Mucosa of gallbladder (tissue), 1 donor: ENCODE measurements at places on chromosomes 12 and 14. TPM values are rescaled to one million over a fixed set of nuclear protein-coding genes. Genes with fewer than 3 reads are reported as not detected.

KCNJ8 gene
- total RNA-seq, result 15.0 TPM

LMNTD1 gene
- total RNA-seq, result not detected

RHEBL1 gene
- total RNA-seq, result 0.29 TPM

CSRP2 gene
- 53.7 TPM for total RNA-seq

BHLHE41 gene
- 99.6 TPM for total RNA-seq

GLIPR1L1 gene
- not detected for total RNA-seq

EID3 gene
- 3.9 TPM for total RNA-seq

CFAP251 gene
- 7.0 TPM for total RNA-seq

CEP170B gene
- 95.6 TPM for total RNA-seq

OTX2 gene
- total RNA-seq, result not detected

PNP gene
- total RNA-seq, result 61.5 TPM

BIN2 gene
- total RNA-seq, result 9.8 TPM

MYH6 gene
- not detected for total RNA-seq
